ENCODE measurements at places on chromosomes 12 and 14.

GRCh38 chr14:95136631-95137030 is 20.7 kb downstream of the DICER1 start:
- no peak for DNase-seq

DNA sequence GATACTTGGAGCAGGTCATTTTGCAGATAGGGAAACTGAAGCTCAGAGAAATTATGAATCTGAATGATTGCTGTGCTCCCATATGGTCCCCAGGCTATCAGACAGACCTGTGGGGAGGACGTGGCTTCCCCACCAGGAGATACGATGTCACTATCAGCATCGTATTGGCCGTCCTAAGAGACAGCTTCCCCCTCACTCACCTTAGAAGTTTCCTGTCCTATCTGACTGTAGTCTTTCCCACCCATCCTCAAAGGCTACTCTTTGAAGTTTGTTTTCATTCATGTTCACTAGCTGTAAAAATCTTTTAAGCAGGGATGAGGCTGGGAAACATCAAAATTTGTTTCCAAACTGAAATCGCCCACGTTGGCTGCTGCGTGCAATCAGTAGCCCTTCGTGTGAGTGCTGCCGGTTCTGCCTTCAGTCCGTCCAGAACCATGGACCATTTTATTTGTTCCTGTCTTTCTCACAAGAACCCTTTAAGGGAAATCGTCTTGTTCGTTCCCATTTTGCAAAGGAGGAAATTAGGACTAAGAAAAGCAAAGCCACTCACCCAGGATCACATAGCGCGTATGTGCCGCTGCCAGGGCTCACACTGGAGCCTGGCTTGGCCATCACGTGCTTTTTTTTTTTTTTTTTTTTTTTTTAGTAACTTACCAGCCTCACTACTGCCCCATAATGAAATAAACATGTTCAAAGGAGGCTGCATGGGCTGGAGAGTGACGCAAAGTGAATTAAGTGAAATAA is 1.0 kb upstream of the KDM2B start:
- no peak for DNase-seq

DNA sequence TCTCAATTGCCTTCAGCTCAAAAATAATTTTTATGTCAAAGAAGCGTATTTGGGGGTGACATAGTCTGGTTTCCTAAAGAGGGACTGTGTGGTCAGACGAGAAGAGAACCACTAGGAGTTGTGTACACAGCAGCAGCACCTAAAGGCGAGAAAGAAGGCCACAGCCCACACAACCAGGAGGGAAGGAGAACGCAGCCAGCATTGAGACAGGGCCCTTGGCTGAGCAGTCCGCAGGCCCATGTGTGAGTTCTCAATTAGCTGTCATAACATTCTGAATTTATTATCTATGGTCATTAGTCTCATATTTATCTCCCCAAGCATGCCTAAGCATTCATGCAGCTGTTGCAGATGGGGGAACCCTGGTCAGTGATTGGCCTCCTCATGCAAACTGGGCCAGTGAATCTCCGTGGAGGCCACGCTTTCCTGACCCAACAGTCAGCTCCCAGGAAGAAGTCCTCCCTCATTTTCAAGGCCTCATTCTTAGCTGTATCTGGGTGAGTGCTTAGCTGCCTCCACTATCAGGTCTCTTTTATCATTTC is 81.2 kb upstream of the ATF7IP start:
- DNase-seq, result no peak

DNA sequence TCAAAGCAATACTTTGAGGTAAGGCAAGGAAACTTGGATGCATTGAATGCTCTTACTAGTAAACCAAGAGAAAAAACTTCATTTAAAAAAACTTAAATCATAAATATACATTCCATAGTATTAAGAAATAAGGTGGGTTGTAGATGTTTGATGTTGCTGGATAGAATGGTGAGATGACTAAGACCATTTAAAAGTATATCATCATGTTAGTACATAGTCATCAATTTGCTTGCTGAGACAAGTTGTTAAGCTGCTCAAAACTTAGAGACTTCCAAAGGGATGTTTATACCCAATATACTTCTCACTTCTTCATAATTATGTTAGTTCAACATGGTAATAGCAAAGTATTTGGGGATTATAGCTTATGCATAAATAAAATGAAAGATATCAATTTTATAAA is 675.5 kb upstream of the MGAT4C start:
- no peak for DNase-seq

DNA sequence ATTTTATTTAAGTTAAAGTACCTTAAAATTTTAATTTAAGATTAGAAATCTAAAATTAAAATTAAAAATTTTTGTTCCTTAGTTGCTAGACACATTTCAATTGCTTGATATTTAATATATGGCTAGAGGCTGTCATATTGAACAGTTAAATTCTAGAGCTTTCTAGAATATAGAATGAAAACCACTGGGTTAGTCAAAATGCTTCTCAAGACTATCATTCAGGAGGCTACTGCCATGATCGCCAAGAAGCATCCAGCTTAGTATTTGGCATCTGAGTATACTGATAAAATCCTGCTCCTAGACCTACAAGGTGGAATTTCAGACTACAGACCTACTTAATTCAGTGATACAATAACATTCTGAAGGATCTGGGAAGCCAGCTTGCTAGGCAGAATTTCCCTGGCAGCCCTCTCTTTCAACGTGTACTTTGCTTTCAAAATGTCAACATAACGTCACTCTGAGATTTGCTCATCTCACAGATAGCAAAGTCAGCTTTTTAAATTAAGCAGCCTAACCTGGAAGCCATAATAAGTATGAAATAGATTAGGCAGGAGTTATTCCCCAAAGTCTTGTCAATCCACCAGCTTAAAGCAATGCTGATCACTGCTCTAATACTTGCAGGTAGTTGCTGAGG is 525.8 kb downstream of the FSCB start:
- no peak for DNase-seq

GRCh38 chr12:123656392-123656791 is 14.5 kb upstream of the TCTN2 start:
- DNase-seq, result no peak

- DNase-seq, result no peak
These were observed 29.0 kb upstream of the MED13L start for GRCh38 chr12:116306506-116306905.

DNA sequence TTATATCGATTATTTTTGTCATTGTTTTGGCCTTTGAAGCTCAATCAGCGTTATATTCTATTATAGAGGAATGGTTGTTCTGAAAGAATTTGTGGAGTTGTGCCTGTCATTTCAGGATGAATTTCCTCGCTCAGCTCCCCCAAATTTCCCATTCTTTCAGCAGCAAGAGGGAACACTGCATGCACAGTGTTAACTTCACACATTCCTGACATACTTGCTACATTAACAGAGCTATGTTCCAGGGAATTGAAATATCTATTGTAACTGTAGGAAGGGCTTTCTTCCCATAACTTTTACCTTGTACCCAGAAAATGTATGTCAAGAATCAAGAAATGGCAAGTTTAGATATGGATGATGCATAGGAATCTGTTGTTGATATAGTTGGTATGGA is 379.0 kb downstream of the LRIG3 start:
- DNase-seq, result no peak
